Skeletal muscle tissue (tissue), 5 donors: ENCODE measurements at places on chromosomes 13 and 19. TPM values are rescaled to one million over a fixed set of nuclear protein-coding genes. Genes with fewer than 3 reads are reported as not detected.

The C13orf42 gene
- total RNA-seq: not detected

The UBA52 gene
- total RNA-seq: 905 TPM

The MEF2B gene
- total RNA-seq: not detected

The ARL11 gene
- under 0.01 TPM for total RNA-seq

The NOVA2 gene
- 0.52 TPM for total RNA-seq

The MYBPC2 gene
- 119 TPM for total RNA-seq

The RDH8 gene
- not detected for total RNA-seq

The TMEM221 gene
- total RNA-seq: 0.52 TPM

The SH2D3A gene
- not detected for total RNA-seq

The ZNF83 gene
- total RNA-seq: 29.2 TPM

The NBEA gene
- total RNA-seq: 23.5 TPM

The C19orf67 gene
- not detected for total RNA-seq

The CBLC gene
- total RNA-seq: not detected

The ZNF813 gene
- total RNA-seq: 3.1 TPM

The NDUFB7 gene
- 525 TPM for total RNA-seq

The OR1M1 gene
- not detected for total RNA-seq

The MVB12A gene
- 21.9 TPM for total RNA-seq

The KCTD12 gene
- 134 TPM for total RNA-seq

The KIR3DL2 gene
- total RNA-seq: not detected

The FGF21 gene
- total RNA-seq: not detected

The SMIM44 gene
- not detected for total RNA-seq

The HMG20B gene
- total RNA-seq: 28.7 TPM

The PINLYP gene
- 6.8 TPM for total RNA-seq

The RASIP1 gene
- 23.5 TPM for total RNA-seq

The GJA3 gene
- total RNA-seq: 2.1 TPM

The CGB8 gene
- total RNA-seq: not detected

The CYP2A6 gene
- not detected for total RNA-seq

The ZNF415 gene
- 3.7 TPM for total RNA-seq

The CCNA1 gene
- total RNA-seq: 0.52 TPM

The ZNF682 gene
- 2.6 TPM for total RNA-seq

The DDX39A gene
- 24.5 TPM for total RNA-seq

The CCDC8 gene
- total RNA-seq: 67.8 TPM

The CLEC17A gene
- 0.52 TPM for total RNA-seq

The IL17D gene
- 7.3 TPM for total RNA-seq

The CEP89 gene
- 7.8 TPM for total RNA-seq

The PRRG2 gene
- total RNA-seq: not detected

The KCNRG gene
- 2.1 TPM for total RNA-seq
